ENCODE measurements at places on chromosomes 11 and 22. TPM values are rescaled to one million over a fixed set of nuclear protein-coding genes. Genes with fewer than 3 reads are reported as not detected.

DNA sequence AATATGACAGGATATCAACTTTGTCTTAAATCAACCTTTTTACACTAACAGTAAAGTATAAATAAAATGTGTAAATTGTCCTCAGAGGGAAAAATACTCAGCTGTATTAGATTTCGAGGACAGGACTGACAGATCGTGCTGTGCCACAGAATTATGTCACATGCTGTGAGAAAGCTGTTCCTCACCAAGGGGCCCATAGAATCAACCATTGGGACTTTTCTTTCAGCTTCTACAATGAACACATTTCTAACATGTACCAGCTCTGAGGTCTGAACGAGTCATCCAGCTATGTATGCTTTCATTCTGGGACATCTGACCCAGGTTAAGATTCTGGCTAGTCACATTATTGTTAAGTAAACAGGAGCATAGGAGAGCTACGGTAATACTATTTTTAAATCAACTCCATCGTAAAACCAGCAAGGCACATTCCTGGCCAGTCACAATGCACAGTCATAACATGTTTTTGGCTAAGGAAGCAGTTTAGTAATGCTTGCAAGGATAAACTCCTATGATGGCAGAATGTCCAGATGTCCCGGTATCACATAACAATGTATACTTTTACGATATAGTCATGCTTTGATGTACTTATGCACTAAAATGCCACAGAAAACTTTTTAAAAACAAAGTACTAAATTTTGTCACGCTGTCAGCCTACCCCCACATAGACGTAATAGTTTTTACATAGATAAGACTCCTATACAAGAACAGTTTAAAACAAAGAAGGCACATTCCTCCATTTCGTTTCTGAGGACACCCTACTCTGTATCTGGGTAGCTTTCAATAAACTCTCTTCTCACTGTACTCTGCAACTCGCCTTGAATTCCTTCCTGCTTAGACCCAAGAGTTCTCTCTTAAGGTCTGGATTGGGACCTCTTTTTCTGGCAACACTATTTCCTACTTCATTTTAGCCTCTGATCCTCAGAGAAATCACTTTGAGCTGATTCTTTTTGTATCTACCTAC is 27.4 kb downstream of the ZNF214 start:
- DNase-seq: no peak

- peak; percentile 4 for DNase-seq
Observed at GRCh38 chr22:43848366-43849171, 13.7 kb downstream of the SULT4A1 start.

DNA sequence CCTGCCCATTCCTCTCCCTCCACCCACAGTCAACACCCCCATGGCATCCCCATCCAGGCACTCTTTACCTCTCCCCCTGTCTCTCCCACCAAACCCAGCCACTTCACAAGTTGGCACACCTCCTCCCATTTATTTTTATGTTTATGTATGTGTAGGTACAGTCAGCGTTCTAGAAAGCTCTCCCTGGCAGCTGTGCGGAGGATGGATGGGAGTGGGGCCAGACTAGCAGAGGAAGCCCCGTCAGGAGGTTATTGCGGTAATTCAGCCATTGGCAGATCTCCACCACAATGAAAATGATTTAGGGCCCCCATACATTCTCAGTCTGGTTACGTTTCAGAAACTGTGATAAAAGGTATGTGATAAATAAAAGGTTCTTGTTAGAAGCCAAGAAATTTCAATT is 51.3 kb downstream of the BTG4 start:
- no peak for DNase-seq

- no peak for DNase-seq
Observed at GRCh38 chr22:41241133-41241676, 474 bp upstream of the CHADL start.

The NRGN gene
- 1.4 TPM for total RNA-seq

Data from tibial nerve (tissue), 4 donors.